ENCODE measurements at places on chromosomes 2 and 18. TPM values are rescaled to one million over a fixed set of nuclear protein-coding genes. Genes with fewer than 3 reads are reported as not detected.

Gene MLPH
- total RNA-seq: not detected

Gene DCDC2C
- not detected for total RNA-seq

Gene LYG1
- total RNA-seq: 1.0 TPM

Gene HOXD3
- total RNA-seq: not detected

Gene RFTN2
- 0.09 TPM for total RNA-seq

Gene HRH4
- not detected for total RNA-seq

Gene WNT6
- total RNA-seq: 0.42 TPM

Gene RFX8
- not detected for total RNA-seq

Gene TLX2
- 0.60 TPM for total RNA-seq

Gene SLC16A14
- total RNA-seq: 0.27 TPM

GRCh38 chr2:187157046-187157445, 291.0 kb downstream of the CALCRL start:
- DNase-seq: no peak
- no peaks in the 10 kb centered on the region for H3K4me1 ChIP-seq
- no peaks in the 10 kb centered on the region for H3K27me3 ChIP-seq
- H3K4me3 ChIP-seq: no peak overlapping the region
- H3K36me3 ChIP-seq: no peaks in the 10 kb centered on the region
- no peak overlapping the region for H3K27ac ChIP-seq

DNA sequence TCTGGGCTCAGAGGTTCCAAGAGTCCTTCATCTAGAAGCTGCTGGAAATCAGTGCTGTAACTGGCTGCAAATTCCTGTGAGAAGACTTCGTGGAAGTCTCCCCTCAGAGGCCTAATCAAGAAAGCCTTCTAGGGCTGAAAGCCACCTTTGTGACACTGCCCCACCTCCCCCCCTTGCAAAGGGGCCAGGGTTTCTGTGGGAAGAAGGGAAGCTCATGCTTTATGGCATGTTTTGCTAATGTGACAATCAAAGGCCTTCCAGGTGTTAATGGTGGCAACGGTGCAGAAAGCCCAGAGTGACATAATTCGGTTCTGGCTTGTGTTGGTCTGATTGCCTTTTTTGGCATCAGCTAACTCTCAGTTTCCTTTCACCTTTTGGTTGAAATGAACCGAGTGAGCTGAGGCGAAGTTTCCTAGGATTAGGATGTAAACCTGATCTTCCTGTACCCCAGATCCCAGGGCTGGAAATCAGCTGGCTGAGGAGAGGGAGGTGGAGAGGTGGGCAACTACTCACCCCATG, 126.9 kb upstream of the TRIB2 start:
- H3K36me3 ChIP-seq: no peaks in the 10 kb centered on the region
- H3K4me1 ChIP-seq: peaks cover 31% of the 10 kb centered on the region
- DNase-seq: no peak
- H3K27ac ChIP-seq: no peak overlapping the region
- no peaks in the 10 kb centered on the region for H3K27me3 ChIP-seq

DNA sequence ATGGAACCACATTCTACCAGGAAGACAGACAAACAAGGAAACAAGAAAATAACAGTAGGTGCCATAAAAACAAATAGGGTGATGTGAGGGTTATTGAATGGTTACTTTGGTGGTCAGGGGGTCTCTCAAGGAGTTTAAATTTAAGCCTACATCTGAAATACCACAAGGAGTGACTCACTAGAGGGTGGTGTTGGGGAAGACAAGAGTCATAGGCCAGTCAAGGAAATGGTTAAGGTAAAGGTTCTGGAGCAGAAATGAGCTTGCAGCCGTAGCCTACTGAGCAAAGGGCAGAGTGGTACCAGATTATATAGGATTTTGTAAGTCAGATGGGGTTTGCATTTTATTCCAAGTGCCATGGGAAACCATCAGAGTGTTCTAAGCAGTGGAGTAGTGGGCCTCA, 135.6 kb upstream of the DAPL1 start:
- no peaks in the 10 kb centered on the region for H3K36me3 ChIP-seq
- no peaks in the 10 kb centered on the region for H3K4me1 ChIP-seq
- no peak overlapping the region for H3K27ac ChIP-seq
- no peak for DNase-seq

DNA sequence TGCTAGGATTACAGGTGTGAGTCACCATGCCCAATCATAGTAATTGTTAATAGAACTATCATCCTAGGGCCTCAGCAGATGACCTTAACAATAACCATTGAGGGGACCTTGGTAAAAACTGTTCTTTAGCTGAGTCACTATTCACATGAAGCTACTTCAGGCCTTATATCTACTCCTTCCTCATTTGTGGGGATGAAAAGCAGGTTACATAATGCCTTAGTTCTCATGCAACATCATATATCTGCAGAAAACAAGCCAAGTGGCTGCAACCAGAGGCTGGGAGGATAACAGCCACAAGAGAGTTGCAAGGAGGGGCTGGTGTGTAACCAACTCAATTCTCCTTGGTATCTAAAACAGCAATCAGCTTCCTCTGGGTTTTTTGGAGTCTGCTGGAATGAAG, 445.4 kb downstream of the NBAS start:
- no peak overlapping the region for H3K4me3 ChIP-seq
- no peaks in the 10 kb centered on the region for H3K4me1 ChIP-seq
- H3K27me3 ChIP-seq: no peaks in the 10 kb centered on the region
- H3K36me3 ChIP-seq: no peaks in the 10 kb centered on the region
- no peak for DNase-seq

DNA sequence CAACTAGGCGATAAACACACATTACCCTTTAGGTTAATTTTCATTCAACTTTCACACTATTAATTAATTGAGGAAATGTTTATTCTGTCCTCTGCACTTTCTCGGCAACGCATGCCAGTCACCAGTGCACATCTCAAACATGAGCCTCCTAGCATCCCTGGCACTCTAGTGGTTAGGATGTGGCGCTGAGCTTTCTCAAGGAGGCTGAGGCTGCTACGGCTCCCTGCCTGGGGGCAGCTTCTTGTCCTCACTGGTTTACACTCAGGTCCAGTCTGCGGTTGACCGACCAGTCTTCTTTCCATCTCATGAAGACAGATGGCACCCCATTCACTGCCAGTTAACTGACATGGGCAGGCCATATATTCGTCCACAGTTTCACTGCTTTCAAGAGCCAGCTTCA, 463.4 kb downstream of the EIPR1 start:
- H3K4me1 ChIP-seq: no peaks in the 10 kb centered on the region
- H3K27ac ChIP-seq: no peak overlapping the region
- DNase-seq: no peak
- no peaks in the 10 kb centered on the region for H3K36me3 ChIP-seq

GRCh38 chr2:17107151-17107550, 411.1 kb downstream of the RAD51AP2 start:
- no peak overlapping the region for H3K27ac ChIP-seq
- no peaks in the 10 kb centered on the region for H3K4me1 ChIP-seq
- no peak for DNase-seq
- no peak overlapping the region for H3K4me3 ChIP-seq
- no peaks in the 10 kb centered on the region for H3K27me3 ChIP-seq
- no peaks in the 10 kb centered on the region for H3K36me3 ChIP-seq

DNA sequence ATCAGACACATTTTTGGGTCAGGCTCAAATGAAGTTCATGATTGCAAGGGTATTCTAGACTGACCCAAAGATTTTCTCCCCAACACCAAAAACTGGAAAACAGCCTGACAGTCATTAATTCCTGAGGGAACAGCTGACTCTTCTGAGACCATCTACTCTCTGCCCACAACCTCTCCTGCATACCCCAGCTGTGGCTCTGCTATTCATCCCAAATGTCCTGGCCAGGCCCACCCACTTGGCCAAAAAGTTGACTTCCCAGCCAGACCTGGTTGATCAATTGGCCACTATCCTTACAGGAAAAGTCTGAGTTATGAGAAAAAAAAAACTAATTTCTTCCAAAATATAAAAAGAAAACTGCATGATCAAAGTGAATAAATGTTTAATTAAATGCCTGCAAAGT, 103.8 kb upstream of the ST3GAL5 start:
- DNase-seq: no peak
- no peaks in the 10 kb centered on the region for H3K27me3 ChIP-seq
- no peak overlapping the region for H3K4me3 ChIP-seq
- H3K36me3 ChIP-seq: no peaks in the 10 kb centered on the region
- H3K27ac ChIP-seq: no peak overlapping the region

- no peaks in the 10 kb centered on the region for H3K36me3 ChIP-seq
- H3K4me3 ChIP-seq: no peak overlapping the region
- peaks cover 60% of the 10 kb centered on the region for H3K4me1 ChIP-seq
- no peak for DNase-seq
- no peak overlapping the region for H3K27ac ChIP-seq
Measured at GRCh38 chr18:63307551-63308200, 11.9 kb downstream of the BCL2 start.

DNA sequence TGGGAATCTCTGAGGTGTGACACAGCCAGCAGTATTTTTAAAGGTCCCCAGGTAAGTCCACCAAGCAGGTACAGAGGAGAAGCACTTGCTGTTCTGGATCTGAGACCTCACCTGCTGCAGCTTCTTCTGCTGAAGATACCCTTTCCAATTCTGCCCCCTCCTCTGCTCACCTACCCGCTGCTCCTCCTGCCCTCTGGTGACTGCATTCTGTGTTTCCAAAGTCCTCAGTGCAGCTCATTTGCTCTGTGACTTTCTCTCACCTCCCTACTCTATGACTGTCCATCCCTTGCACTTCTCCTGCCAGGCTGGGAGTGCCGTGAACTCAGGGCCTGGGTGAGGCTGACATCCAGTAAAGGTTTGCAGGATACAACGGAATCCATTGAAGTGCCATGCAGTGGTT, 205.2 kb upstream of the LYPD1 start:
- H3K27ac ChIP-seq: no peak overlapping the region
- DNase-seq: no peak
- no peaks in the 10 kb centered on the region for H3K27me3 ChIP-seq
- no peaks in the 10 kb centered on the region for H3K4me1 ChIP-seq

DNA sequence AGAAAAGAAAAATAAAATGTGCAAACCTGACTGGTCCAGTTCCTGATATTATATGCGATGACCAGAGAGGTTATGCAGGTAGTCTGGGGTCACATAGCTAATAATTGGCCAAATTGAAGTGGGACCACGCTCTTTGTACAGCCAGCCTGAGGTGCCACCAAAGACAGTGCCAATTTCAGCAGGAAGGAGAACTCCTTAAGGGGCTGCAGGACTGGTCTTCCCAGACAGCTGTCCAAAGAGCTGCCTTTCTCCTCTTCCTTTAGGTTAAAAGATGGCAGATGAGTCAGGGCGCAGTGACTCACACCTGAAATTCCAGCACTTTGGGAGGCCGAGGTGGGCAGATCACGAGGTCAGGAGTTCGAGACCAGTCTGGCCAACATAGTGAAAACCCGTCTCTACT, 95.5 kb downstream of the ACKR3 start:
- H3K27ac ChIP-seq: no peak overlapping the region
- H3K27me3 ChIP-seq: no peaks in the 10 kb centered on the region
- DNase-seq: no peak
- no peaks in the 10 kb centered on the region for H3K36me3 ChIP-seq

GRCh38 chr2:197216361-197216979, 94.1 kb downstream of the ANKRD44 start:
- H3K27ac ChIP-seq: no peak overlapping the region
- DNase-seq: no peak
- peaks cover 83% of the 10 kb centered on the region for H3K4me1 ChIP-seq

DNA sequence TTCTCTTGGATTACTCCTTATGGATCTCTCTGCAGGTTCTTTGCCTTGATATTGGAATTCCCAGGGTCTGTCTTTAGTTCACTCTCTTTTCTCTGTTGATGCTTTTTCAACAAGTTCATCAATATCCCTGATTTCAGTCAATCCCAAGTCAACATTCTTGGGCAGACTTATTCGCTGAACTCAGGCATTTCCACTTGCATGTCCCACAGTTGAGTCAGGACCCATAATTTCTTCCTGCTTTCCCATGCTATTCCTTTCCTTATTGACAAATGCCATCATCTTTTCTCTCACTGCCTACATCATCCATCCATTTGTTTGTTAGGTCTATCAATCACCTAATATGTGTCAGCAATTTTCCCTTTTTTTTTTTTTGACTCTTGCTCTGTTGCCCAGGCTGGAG, 11.6 kb downstream of the GPD2 start:
- no peak overlapping the region for H3K27ac ChIP-seq
- no peaks in the 10 kb centered on the region for H3K36me3 ChIP-seq
- H3K27me3 ChIP-seq: no peaks in the 10 kb centered on the region
- no peaks in the 10 kb centered on the region for H3K4me1 ChIP-seq
- no peak for DNase-seq
- H3K4me3 ChIP-seq: no peak overlapping the region

- no peak overlapping the region for H3K4me3 ChIP-seq
- no peaks in the 10 kb centered on the region for H3K27me3 ChIP-seq
- DNase-seq: no peak
- H3K36me3 ChIP-seq: no peaks in the 10 kb centered on the region
- peaks cover 27% of the 10 kb centered on the region for H3K4me1 ChIP-seq
Measured at GRCh38 chr2:234135750-234136221, 85.3 kb downstream of the SPP2 start.

- no peaks in the 10 kb centered on the region for H3K36me3 ChIP-seq
- H3K27ac ChIP-seq: no peak overlapping the region
- H3K4me3 ChIP-seq: no peak overlapping the region
Measured at GRCh38 chr18:48639772-48640432, 101.1 kb downstream of the CTIF start.

- no peak for DNase-seq
- no peaks in the 10 kb centered on the region for H3K36me3 ChIP-seq
- no peak overlapping the region for H3K27ac ChIP-seq
- no peaks in the 10 kb centered on the region for H3K4me1 ChIP-seq
- H3K27me3 ChIP-seq: no peaks in the 10 kb centered on the region
Measured at GRCh38 chr2:174918886-174919526, 86.2 kb downstream of the CHN1 start.

Data from CD8-positive, alpha-beta memory T cell (primary cell).